ENCODE measurements at places on chromosomes 5 and 9. TPM values are rescaled to one million over a fixed set of nuclear protein-coding genes. Genes with fewer than 3 reads are reported as not detected.

DNA sequence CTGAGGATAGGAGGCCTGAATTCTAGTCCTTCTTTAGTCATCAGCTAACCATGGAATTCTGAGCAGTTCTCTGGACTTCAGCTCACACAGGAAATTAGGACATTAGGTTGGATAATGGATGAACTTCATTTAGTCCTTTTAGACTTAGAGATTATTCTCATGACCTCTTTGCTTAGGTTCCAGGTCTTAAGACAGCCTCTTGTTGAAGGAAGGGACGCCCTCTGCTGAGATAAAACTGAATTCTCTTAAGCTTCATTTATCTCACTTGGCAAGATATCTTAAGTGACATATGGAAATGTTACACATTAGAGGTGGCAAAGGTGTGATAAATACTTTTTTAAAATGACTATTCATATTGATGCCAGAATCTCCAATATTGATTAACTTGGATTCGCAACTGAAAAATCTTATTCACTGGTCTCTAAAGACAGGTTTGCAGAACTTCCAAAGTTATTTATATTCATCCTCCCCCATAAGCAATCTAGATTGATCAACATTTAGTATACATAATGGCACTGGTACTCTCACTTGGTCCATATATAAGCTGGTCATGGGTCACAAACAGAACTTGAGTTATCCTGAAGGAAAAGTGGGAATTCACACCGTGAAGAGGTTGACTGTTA lies 16.9 kb upstream of the ZNF366 start:
- H3K27ac ChIP-seq: no peak overlapping the region
- no peaks in the 10 kb centered on the region for H3K27me3 ChIP-seq
- H3K4me3 ChIP-seq: no peak overlapping the region
- H3K4me1 ChIP-seq: peaks cover 7% of the 10 kb centered on the region

GRCh38 chr5:141664733-141665461 lies 13.7 kb upstream of the FCHSD1 start:
- peaks cover 43% of the 10 kb centered on the region for H3K36me3 ChIP-seq
- no peak overlapping the region for H3K4me3 ChIP-seq
- no peaks in the 10 kb centered on the region for H3K27me3 ChIP-seq
- DNase-seq: peak; percentile 86

GRCh38 chr9:89165341-89165740 lies 13.3 kb downstream of the SHC3 start:
- no peaks in the 10 kb centered on the region for H3K27me3 ChIP-seq
- DNase-seq: no peak
- H3K4me1 ChIP-seq: no peaks in the 10 kb centered on the region
- H3K4me3 ChIP-seq: no peak overlapping the region
- no peak overlapping the region for H3K27ac ChIP-seq

Gene MYOZ3
- 0.27 TPM for polyA plus RNA-seq

DNA sequence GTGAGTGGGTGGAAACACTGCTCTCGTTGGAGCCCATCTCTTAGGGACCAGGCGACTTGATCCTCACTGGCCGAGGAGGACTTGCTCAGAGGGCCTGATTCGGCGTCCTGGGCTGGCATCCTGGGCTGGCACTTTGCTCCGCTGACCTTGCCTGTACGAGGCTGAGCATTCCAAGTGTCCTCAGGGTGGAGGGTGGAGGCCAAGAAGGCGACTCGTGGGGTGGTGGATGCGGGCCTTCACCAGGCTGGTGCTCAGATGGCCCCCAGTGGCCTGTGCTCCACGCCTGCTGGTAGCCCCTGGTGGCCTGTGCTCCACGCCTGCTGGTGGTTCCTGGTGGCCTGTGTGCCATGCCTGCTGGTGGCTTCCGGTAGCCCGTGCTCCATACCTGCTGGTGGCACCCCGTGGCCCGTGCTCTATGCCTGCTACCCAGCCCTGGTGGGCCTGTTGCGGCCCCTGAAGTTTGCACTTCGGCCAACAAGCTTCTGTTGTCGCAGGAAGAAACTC lies 42.9 kb downstream of the PHF2 start:
- no peaks in the 10 kb centered on the region for H3K27me3 ChIP-seq
- H3K4me3 ChIP-seq: no peak overlapping the region
- peaks cover 18% of the 10 kb centered on the region for H3K36me3 ChIP-seq
- H3K27ac ChIP-seq: no peak overlapping the region
- no peak for DNase-seq

Gene IFNA4
- not detected for polyA plus RNA-seq

DNA sequence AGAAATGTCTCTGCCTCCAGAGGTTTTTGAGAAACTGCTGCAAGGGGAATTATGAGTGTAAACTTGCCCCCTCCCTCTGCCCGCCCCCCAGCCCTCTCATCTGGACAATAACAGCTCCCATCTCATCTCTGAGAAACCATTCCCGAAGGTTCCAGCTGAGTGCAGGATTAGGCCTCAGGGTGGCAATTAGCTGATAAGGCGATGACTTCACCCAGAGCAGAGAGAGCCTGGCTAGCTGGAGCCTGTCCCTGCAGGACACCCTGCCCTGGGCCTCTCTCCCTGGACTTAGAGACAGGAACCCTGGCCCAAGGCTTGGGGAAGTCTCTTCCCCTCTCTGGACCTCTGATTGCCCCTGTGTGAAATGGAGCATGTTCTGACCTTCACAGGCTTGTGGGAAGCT lies 45.7 kb upstream of the HAND1 start:
- H3K36me3 ChIP-seq: no peaks in the 10 kb centered on the region
- H3K4me3 ChIP-seq: no peak overlapping the region
- peaks cover 16% of the 10 kb centered on the region for H3K27me3 ChIP-seq

Data from small intestine (tissue), 16 donors.